IMR-90 (cell line): ENCODE measurements at places on chromosomes 7 and 10. TPM values are rescaled to one million over a fixed set of nuclear protein-coding genes. Genes with fewer than 3 reads are reported as not detected.
A peak's percentile ranks its signal among the peaks of the same experiment; 100 is the strongest.

DNA sequence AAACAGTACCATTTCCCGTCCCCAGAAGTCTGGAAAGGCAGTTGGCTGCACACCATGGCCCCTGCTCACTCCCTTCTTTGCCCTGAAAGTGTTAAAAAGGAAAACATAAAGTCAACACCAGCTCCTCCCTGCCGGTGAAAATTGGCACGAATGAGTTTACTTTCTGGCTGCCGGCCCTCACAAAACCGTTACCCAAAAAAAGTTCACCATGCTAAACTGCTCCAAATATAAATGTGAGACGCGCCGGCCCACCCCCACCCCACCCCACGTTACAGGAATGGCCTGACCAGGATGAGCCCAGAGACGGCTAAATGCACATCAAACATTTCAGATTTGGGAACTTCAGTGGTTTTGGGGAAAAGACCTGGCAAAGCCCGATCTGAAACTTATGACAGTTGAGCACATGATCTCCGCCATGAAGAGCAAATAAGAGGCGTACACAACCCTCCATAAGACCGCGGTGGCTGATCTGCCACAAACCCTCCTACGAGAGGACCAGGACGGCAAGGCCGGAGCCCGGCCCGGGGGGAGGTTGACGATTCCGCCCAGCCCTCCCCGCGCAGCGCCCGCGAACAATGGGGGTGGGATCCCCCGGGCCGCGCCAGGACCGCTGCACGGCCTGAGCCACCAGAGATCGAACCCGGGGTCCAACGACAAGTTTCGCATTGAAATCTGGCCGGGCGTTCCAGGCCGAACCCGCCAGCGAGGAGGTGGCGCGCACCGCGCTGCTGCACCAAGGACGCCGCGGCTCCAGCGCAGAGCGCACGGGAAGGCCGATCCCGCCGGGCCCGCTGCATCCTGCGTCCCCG is 952 bp downstream of the DIP2C start:
- DNase-seq, result peak; percentile 37
- peak overlapping the region; percentile 93 for H3K27ac ChIP-seq
- no peaks in the 10 kb centered on the region for H3K36me3 ChIP-seq

GRCh38 chr7:106480161-106480579 is 180.8 kb downstream of the CCDC71L start:
- H3K4me3 ChIP-seq, result no peak overlapping the region
- peak; percentile 55 for DNase-seq
- no peaks in the 10 kb centered on the region for H3K27me3 ChIP-seq

GRCh38 chr10:32923849-32924248 is 34.2 kb downstream of the ITGB1 start:
- DNase-seq, result no peak
- peaks cover 66% of the 10 kb centered on the region for H3K36me3 ChIP-seq
- H3K4me3 ChIP-seq, result no peak overlapping the region
- no peak overlapping the region for H3K27ac ChIP-seq

DNA sequence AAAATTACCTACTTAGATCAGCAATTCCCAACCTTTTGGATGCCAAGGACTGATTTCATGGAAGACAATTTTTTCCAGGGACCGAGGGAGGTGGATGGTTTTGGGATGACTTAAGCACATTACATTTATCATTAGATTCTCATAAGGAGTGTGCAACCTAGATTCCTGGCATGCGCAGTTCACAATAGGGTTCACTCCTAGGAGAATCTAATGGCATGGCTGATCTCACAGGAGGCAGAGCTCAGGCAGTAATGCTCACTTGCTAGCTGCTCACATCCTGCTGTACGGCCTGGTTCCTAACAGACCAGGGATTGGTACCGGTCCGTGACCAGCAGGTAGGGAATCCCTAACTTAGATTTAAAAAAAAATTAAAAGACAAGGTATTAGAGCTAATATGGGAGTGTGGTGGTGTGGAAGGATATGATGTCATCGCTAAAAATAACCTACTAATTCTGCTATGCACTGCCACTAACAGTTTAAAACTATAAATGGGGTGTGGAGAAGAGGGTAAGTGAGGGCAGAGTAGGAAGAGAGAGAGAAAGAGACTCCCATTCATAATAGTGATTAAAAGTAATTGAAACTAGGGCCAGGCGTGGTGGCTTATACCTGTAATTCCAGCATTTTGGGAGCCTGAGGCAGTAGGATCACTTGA is 282.7 kb downstream of the BAMBI start:
- peak; percentile 19 for DNase-seq
- no peaks in the 10 kb centered on the region for H3K27me3 ChIP-seq
- H3K4me3 ChIP-seq, result no peak overlapping the region

- no peak overlapping the region for H3K27ac ChIP-seq
- no peak overlapping the region for H3K4me3 ChIP-seq
- H3K4me1 ChIP-seq, result peaks cover 7% of the 10 kb centered on the region
- no peaks in the 10 kb centered on the region for H3K27me3 ChIP-seq
- DNase-seq, result no peak
- H3K36me3 ChIP-seq, result no peaks in the 10 kb centered on the region; the same call in 1 of the 2 replicates
Measured at GRCh38 chr10:12073526-12073925, 4.8 kb downstream of the DHTKD1 start.

- no peaks in the 10 kb centered on the region for H3K4me1 ChIP-seq
- peaks cover 2% of the 10 kb centered on the region; the same call in 1 of the 2 replicates for H3K27me3 ChIP-seq
- no peak overlapping the region for H3K4me3 ChIP-seq
- DNase-seq, result no peak
Measured at GRCh38 chr10:132151951-132152505, 34.7 kb upstream of the DPYSL4 start.

DNA sequence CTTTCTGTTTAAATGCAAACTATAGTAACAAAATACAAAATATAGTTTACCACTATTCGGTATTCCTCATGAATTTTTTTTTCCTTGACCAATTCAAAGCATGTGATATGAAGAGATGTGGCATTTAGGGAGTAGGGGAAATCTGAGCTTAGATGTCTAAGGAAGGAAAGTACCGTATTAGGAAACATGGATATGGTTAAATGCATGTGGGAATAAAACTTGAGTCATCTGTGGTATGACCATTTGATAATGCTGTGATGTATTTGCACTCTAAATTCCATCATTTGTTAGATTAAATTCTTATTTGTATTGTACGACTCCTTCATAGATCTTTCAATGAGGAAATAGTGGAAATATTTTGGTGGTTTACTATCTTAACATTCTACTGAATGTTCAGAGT is 19.7 kb downstream of the AHR start:
- no peak overlapping the region for H3K27ac ChIP-seq
- no peaks in the 10 kb centered on the region for H3K36me3 ChIP-seq
- no peaks in the 10 kb centered on the region for H3K27me3 ChIP-seq

DNA sequence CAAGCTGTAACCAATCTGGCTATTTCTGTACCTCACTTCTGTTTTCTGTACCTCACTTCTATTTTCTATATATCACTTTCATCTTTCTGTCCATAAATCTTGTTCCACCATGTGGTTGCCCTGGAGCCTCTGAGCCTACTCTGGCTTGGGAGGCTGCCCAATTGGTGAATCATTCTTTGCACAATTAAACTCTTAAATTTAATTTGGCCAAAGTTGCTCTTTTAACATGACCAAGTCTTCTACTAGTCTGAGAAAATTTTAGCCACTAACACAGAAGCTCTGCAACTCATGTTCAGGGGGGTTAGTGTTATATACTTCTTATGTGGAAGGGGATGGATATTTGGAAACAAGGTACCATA is 503.5 kb downstream of the KIF20B start:
- H3K27ac ChIP-seq, result no peak overlapping the region
- no peaks in the 10 kb centered on the region for H3K4me1 ChIP-seq
- H3K4me3 ChIP-seq, result no peak overlapping the region
- no peaks in the 10 kb centered on the region for H3K27me3 ChIP-seq

GRCh38 chr7:9307131-9307530 is 873.7 kb downstream of the NXPH1 start:
- no peaks in the 10 kb centered on the region for H3K4me1 ChIP-seq
- DNase-seq, result no peak
- H3K27ac ChIP-seq, result no peak overlapping the region
- no peaks in the 10 kb centered on the region for H3K36me3 ChIP-seq

DNA sequence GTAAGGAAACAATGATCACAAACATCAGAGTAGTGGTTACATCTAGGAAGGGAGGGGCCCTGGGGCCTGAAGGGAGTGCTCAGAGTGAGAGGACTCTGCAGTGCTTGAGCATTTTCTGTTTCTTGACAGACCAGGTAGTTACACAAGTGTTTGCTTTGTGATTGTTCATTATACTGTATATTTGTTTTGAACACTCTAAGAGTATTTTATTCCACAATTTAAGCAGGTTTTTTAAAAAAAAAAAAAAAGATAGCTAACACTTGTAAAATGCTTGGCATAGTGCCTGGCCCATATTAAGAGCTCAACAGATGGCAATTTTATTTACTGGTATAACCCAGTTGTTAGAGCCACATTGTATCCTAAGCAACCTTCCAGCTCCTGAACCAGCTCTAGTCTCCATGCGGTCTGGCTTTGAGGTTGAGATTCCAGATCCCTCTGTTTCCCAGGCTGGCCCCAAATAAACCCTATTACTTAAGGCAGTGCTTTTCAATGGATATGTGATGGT is 20.1 kb upstream of the ATXN7L1 start:
- H3K4me3 ChIP-seq, result no peak overlapping the region
- peaks cover 3% of the 10 kb centered on the region; the same call in 1 of the 2 replicates for H3K36me3 ChIP-seq
- no peaks in the 10 kb centered on the region for H3K27me3 ChIP-seq
- H3K27ac ChIP-seq, result no peak overlapping the region
- no peaks in the 10 kb centered on the region for H3K4me1 ChIP-seq
- DNase-seq, result no peak

- no peak overlapping the region for H3K27ac ChIP-seq
- H3K27me3 ChIP-seq, result no peaks in the 10 kb centered on the region
- no peaks in the 10 kb centered on the region for H3K36me3 ChIP-seq
- no peak overlapping the region for H3K4me3 ChIP-seq
Measured at GRCh38 chr7:69654849-69655707, 56.8 kb downstream of the AUTS2 start.

DNA sequence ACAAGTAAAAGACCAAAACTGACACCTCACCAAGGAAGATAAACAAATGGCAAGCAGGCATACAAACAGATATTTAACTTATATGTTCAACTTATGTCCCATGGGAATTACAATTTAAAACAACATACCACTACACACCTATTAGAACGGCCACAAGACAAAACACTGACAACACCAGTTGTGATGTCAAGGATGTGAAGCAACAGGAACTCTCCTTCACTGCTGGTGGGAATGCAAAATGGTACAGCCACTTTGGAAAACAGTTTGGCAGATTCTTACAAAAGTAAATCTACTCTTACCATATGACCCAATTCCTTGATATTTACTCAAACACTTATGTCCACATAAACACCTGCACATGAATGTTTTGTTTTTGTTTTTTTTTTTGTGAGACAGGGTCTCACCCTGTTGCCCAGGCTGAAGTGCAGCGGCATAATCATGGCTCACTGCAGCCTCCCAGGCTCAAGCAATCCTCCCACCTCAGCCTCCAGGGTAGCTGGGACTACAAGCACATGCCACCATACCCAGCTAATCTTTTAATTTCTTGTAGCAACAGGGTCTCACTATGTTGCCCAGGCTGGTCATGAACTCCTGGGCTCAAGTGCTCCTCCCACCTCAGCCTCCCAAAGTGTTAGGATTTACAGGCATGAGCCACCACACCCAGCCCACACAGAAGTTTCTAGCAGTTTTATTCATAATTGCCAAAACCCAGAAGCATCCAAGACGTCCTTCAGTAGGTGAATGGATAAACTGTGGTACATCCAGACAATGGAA is 27.3 kb downstream of the HERC4 start:
- H3K27me3 ChIP-seq, result no peaks in the 10 kb centered on the region
- H3K4me3 ChIP-seq, result no peak overlapping the region
- H3K36me3 ChIP-seq, result peaks cover 14% of the 10 kb centered on the region

DNA sequence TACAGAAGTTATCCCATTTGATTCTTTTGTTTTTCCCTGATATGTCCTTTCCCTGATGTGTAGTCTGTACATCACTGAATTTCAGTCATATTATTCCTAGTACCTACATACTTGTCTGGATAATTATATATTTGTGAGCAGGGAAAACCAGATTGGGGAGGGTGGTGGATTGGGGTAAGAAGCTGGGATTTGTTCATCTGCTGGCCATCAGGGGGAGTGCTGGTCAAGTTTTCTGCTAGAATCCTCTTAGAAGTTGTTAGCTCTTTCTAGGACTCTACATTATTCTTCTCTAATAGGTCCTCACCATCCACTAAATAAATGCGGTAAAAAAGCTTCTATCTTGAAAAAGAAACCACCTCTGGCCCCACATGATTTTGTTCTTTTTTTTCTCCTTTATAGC is 232.7 kb upstream of the TAC1 start:
- no peak overlapping the region for H3K4me3 ChIP-seq
- no peak for DNase-seq
- H3K27ac ChIP-seq, result no peak overlapping the region
- H3K27me3 ChIP-seq, result no peaks in the 10 kb centered on the region
- H3K36me3 ChIP-seq, result no peaks in the 10 kb centered on the region

TMEM270 gene
- total RNA-seq, result not detected in 2 replicates

HABP2 gene
- total RNA-seq, result not detected in 2 replicates

HOXA6 gene
- 1.4 and 1.7 TPM in 2 replicates for total RNA-seq

CYP2W1 gene
- total RNA-seq, result not detected in 2 replicates

GPR85 gene
- 5.0 and 5.4 TPM in 2 replicates for total RNA-seq

CACNA2D1 gene
- total RNA-seq, result 21.9 and 32.2 TPM in 2 replicates

OR2A42 gene
- not detected in 2 replicates for total RNA-seq
